ENCODE measurements at places on chromosomes 2 and 18.

GRCh38 chr2:219772103-219772635, 144.7 kb downstream of the SLC4A3 start:
- DNase-seq: no peak

DNA sequence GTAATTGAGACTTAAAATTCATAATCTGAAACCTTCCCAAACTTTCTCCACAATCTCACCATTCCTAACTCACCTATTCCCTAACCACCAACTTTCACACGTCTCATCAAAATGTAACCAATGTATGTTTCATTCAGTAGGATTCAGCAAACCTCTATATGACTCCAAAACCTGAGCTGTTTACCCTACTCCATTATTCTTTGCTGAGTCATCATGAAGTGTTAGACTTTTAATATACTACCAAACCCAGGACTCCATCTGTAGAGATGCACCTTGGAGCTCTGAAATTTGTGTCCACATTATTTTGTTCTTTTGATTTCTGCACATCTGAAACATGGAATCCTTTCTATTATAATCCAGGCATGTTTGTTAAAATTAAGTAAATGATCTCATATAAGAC, 727.0 kb upstream of the PIK3C3 start:
- DNase-seq: no peak

GRCh38 chr2:45612285-45612684, 1.2 kb upstream of the SRBD1 start:
- DNase-seq: no peak

- no peak for DNase-seq
Measured at GRCh38 chr2:141528990-141529389, 601.8 kb downstream of the LRP1B start.

DNA sequence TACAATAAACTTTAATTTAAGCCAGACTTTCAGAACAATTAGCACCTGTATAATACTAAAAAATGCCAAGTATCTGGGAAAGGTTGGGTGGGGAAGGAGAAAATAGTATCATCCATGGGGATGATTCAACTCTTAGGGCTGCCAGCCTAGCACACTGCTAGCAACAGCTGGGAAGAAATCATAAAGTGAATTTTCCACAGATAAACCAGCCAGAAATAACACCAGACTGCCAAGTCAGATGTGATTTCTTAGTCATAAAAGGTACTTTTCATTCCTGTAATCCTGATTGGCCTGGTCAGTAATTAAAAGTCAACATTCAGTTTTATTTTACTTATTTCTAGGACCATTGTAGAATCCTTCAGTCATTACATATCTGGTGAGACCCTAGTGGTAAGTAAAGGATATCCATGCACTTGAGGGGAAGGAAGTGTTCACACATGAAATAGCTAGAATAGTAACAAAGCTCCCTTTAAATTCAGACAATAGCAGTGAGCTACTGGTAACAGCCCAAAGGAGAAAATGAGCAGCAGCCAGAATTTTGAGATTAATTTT, 59.4 kb downstream of the LIMS1 start:
- no peak for DNase-seq

DNA sequence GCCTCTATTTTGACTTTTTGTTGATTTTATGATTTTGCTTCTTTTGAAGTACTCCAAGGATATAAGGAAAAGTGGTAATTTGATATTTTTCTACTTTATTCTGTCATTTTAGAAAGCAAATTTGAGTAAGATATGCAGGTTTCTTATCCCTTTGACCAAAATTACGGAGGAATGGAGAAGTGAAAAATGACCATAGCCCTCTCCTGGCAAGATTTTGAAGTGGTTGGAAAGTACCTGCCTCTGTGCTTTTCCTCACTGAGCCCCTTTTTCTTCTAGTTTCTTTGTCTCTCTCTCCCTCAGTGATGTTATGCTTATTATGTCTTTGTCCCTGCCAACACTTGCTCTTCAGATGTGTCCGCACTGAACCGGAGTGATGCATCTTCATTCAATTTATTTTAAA, 898.1 kb downstream of the EPHA4 start:
- no peak for DNase-seq

GRCh38 chr2:62529758-62530157, 23.8 kb upstream of the TMEM17 start:
- no peak for DNase-seq

DNA sequence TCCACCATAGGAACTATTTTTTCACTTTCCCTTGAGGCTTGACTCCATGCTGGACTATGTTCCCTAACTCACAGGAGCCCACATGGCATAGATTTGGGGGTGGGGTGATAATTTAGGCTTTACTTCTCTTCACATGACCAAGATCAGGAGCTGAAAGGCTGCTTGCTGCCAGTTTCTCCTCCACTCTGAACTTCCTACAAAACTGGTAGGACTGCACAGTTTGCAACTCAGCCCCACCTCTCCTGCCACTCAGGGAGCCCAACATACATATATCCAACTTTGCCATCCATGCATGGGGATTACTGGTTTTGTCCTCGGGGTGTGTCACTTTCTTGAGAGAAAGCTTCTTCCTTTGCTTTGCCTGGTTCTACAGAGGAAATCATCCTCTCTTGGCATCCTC, 14.2 kb downstream of the INO80D start:
- DNase-seq: no peak

DNA sequence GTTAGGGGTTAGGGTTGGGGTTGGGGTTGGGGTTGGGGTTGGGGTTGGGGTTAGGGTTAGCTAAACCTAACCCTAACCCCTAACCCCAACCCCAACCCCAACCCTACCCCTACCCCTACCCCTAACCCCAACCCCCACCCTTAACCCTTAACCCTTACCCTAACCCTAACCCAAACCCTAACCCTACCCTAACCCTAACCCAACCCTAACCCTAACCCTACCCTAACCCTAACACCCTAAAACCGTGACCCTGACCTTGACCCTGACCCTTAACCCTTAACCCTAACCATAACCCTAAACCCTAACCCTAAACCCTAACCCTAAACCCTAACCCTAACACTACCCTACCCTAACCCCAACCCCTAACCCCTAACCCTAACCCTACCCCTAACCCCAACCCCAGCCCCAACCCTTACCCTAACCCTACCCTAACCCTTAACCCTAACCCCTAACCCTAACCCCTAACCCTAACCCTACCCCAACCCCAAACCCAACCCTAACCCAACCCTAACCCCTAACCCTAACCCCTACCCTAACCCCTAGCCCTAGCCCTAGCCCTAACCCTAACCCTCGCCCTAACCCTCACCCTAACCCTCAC, 24.1 kb upstream of the RABL2A start:
- DNase-seq: no peak

DNA sequence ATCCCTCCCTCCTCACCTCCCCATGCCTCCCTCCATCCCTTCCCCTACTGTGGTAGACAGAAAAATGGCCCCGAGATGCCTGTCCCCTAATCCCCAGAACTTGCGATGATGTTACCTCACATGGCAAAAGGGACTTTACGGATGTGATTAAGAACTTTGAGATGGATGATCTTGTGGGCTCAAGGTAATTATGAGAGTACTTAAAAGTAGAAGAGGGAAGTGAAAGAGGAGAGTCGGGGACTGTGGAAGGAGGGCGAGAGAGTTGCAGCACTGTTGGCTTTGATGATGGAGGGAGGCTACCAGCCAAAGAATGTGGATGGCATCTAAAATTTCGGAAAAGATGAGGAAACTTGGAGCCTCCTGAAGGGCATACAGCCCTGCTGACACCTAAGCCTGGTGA, 66.5 kb downstream of the AGAP1 start:
- DNase-seq: no peak

- DNase-seq: no peak
Measured at GRCh38 chr18:53219853-53220252, 879.9 kb downstream of the DCC start.

DNA sequence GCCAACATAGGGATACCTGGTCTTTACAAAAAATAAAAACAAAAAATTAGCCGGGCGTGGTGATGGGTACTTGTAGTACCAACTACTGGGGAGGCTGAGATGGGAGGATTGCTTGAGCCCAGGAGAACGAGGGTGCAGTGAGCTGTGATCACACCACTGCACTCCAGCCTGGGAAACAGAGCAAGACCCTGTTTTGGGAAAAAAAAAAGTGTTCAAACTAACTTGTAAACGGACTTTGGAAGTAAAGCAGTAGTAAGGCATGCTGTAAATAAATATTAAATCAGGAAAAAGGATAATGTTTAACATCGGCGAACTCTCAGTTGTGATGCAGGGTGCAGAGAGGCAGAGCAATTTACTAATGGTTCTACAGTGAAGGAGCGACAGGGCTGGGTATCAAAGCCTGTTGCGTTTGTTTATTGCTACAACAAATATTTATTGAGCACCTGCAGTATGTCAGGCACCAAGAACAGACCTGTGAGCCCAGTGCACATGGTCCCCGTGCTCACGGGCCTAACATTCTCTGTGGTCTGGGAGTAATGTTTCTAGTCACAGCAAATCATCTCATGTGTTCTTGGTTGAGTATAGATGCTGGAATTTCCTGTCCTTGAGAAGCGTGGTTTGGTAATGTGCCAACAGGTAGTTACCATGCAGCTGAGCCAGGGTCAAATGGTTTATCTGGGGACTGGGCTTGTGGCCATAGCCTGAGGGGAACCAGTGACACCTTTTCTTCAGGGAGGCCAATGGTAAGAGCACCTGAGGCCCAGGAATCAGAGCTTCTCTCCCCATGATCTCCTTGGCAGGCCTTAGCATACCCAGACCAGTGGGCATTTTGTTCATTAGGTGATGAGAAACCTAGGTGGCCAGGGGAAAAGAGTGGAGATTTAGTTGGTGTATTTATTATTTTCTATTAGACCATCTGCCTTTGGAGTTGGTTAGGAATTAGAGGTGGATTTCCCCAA, 27.9 kb upstream of the GREB1 start:
- DNase-seq: no peak
